ENCODE measurements at places on chromosomes 4 and X. TPM values are rescaled to one million over a fixed set of nuclear protein-coding genes. Genes with fewer than 3 reads are reported as not detected.

The PARM1 gene
- 161 TPM for total RNA-seq

The SMR3B gene
- total RNA-seq: 0.47 TPM

The MAP3K15 gene
- total RNA-seq: 28.9 TPM

DNA sequence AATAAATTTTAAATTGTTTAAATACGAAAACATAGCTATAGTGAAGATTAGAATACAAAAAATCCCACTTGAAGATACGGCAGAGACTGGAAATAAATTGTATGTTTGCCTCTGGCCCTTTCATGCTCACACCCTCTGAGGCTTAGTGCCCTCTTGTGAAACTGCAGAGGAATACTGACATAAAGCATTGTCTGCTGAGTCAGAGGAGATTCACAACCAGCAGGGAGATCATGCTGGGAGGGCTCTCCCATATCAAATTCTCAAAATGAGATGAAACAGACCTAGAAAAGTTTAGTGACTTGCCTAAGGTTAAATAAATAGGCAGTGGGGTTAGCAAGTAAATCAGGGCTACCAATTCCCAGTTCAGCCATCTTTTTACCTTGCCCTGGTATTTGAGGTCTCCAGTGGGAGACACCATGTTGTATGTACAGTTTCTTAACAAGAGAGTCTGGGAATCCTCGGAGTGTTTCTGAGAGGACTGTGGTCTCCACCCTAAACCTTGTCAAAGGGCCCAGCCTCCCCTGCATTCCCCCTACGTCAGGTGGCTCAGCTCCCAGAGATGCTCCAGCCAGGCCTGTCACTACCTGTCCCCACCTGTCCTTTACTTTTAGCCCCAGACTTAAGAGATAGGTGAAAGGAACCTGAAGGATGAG lies 581.4 kb upstream of the DIPK2B start:
- peaks cover 22% of the 10 kb centered on the region for H3K27me3 ChIP-seq
- no peak for DNase-seq
- H3K36me3 ChIP-seq: no peaks in the 10 kb centered on the region
- no peak overlapping the region for H3K27ac ChIP-seq
- H3K4me3 ChIP-seq: no peak overlapping the region

GRCh38 chr4:94358101-94358500 lies 15.5 kb upstream of the HPGDS start:
- no peaks in the 10 kb centered on the region for H3K27me3 ChIP-seq
- no peaks in the 10 kb centered on the region for H3K4me1 ChIP-seq
- H3K4me3 ChIP-seq: no peak overlapping the region
- no peak overlapping the region for H3K27ac ChIP-seq

DNA sequence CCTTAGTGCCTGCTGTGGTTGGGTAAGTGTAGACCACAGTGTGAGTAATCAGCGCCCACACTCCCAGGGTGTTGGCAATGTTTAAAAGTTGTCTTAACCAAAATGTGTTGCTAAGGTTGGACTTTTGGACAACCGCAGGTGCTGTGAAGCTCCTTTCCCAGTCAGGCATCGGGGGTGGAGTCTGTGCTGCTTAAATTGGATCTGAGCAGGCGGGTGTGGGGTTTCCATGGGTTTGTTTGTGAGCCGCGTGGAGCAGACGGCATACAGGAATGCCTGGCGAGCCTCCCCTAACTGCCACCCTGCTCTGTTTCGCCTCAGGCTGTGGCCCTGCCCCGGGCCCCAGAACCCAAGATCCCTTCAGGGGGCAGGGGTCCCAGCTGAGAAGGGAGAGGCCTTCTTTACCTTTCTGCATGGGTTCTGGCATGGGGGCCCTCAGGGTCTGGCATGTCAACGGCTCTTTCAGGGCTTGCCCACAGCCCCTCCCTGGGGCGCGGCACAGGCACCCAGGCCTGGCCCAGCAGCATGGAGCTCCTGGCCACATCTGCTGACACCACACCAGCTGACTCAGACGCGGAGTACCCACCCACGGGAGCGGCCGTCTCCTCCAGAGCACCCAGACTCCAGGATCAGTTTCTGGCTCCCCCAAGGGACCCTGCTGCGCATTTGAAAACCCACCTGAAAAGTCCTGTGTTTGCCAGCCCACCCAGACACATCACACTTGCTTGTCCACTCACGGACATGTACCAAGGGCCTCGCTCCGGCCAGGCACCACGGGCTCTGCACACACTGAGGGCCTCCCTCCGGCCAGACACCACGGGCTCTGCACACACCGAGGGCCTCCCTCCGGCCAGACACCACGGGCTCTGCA lies 5.1 kb upstream of the SPON2 start:
- H3K4me1 ChIP-seq: no peaks in the 10 kb centered on the region
- H3K27me3 ChIP-seq: peaks cover 3% of the 10 kb centered on the region

Data from adrenal gland (tissue), 19 donors.